ENCODE measurements at places on chromosomes 5 and 9. TPM values are rescaled to one million over a fixed set of nuclear protein-coding genes. Genes with fewer than 3 reads are reported as not detected.

The SLC6A7 gene
- total RNA-seq, result under 0.01 TPM

The RASEF gene
- under 0.01 TPM for total RNA-seq

- no peak for DNase-seq
Observed at GRCh38 chr5:3320317-3320875, 275.2 kb upstream of the IRX1 start.

GRCh38 chr5:27450607-27451006, 412.2 kb upstream of the CDH9 start:
- no peak for DNase-seq

DNA sequence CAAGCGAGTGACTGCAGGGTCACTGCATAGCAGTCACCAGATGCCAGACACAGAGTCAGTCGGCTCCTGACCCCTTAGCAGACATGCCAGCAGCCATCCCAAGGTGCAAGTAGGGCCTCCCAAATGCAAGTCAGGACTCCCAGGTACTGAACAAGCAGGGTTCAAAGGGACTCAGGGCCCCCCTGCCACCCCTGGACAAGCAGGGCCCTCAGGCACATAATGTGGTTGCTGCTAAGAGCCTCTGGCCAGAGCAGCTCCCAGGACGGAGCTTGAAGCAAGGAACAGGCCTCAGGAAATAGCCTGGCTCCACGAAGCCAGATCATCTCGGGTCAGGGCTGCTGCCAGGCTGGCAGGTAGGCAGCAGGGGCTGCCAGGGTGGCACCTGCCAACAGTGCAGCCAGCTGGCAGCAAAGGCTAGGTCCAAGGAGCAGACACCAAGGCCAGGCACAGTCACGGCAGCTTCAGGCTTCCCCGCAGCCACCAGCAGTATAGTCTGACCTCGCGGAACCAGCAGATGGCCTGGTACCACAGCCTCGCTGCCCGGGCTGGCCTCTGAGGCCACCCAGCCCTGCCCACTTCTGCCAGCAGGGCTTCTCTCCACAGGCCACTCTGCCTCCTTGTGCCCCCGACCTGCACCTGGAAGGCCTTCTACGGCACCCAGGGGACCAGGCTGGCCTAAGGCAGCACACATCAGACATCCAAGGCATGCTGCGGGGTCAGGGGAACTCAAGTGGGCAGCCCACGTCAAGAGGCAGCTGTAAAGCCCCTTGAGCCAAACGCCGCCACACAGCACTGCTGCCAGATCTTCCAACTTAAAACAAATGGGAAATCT, 7.4 kb downstream of the EEIG1 start:
- no peak for DNase-seq

- DNase-seq, result no peak
Observed at GRCh38 chr9:137544176-137544760, 5.9 kb downstream of the PNPLA7 start.

GRCh38 chr5:176187276-176188062, 50.8 kb upstream of the SIMC1 start:
- DNase-seq, result no peak

GRCh38 chr5:91277093-91277626, 106.0 kb downstream of the ARRDC3 start:
- no peak for DNase-seq

GRCh38 chr5:103243665-103244064, 14.9 kb upstream of the MACIR start:
- no peak for DNase-seq

- DNase-seq, result no peak
Observed at GRCh38 chr9:118104363-118104762, 400.2 kb downstream of the TLR4 start.

DNA sequence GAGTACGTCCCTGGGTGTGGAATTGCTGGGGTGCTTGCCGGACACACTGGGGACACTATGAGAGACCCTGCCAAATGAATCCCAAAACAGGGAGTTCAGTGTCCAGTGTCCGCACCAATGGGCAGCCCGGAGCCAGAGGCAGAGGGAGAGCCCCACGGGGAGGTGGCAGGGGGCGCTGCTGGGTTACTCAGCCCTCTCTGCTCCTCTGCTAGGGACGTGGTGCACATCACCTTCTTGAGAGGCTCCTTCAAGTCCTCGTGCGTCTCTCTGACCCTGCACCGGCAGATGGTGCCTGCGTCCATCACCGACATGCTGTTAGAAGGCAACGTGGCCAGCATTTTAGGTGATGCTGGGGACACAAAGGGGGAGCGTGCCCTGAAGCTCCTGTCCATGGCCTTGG, 20.8 kb downstream of the STKLD1 start:
- peak; percentile 20 for DNase-seq

- DNase-seq, result no peak
Observed at GRCh38 chr5:157449011-157449723, 10.8 kb upstream of the NIPAL4 start.

The PCDHGB4 gene
- total RNA-seq, result 1.6 TPM

The SELENOP gene
- 33.9 TPM for total RNA-seq

The CERCAM gene
- total RNA-seq, result 29.1 TPM

DNA sequence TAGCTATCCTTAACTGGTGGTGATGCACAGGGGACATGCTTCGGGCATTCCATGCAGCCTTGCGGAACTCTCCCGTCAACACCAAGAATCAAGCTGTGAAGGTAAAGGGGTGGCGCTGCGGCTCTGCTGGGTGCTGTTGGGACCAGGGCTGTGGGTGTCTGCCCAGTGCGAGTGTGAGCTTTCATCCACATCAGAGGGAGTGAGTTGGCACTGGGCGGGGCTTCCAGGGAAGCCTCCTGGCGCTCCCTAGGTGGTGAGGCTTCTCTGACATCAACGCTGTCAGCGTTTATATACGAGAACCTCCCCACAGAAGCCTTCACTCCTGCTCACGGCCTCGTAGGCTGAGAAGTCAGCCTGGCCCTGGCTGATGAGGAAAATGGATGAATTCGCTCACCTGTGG, 11.7 kb downstream of the ARPC5L start:
- DNase-seq, result no peak

GRCh38 chr5:75720882-75721281, 3.6 kb upstream of the POC5 start:
- no peak for DNase-seq

The CENPK gene
- total RNA-seq, result 3.5 TPM

Data from hematopoietic multipotent progenitor cell (in vitro differentiated cells).